ENCODE measurements at places on chromosomes 12 and 14.

GRCh38 chr14:36570065-36570464, 12.3 kb downstream of the NKX2-8 start:
- DNase-seq, result no peak

DNA sequence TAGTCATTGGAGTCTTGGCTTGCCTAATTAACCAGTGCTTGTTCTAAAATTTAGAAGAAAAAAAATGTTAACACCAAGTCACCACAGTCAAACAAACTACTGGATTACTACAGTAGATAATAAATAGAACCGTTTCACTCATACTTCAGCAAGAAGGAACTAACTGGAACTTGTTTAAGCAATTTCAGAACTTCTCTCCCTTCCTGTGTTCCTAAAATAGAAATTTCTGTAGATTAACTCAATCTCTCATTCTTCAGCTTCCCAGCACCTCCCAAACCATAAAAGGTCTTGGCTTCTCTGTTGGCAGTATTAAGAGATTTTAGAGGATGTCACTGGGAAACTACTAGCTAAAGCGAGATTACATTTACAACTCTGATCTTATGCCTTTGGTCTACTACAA, 18.6 kb downstream of the GNS start:
- no peak for DNase-seq

DNA sequence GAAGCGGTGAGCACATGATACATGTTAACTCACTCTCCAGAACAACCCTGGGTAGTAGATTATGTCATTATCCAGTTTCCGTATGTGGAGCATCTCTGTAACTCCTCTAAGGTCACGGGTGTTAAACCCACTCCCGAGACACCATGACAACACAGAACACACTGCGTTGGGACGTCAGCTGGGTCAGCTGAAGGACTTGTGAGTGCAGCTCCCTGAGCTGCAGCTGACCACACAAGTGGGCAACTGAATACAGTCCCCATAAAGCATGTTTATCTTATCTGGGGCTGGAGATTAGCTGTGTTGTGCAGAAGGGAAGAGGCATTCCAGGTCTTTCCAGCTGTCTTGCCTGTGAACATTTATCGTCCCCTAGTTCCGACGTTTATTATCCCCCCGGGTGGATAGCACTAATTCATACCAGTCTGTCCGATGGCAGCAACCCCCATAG, 211.5 kb downstream of the CHST11 start:
- no peak for DNase-seq

DNA sequence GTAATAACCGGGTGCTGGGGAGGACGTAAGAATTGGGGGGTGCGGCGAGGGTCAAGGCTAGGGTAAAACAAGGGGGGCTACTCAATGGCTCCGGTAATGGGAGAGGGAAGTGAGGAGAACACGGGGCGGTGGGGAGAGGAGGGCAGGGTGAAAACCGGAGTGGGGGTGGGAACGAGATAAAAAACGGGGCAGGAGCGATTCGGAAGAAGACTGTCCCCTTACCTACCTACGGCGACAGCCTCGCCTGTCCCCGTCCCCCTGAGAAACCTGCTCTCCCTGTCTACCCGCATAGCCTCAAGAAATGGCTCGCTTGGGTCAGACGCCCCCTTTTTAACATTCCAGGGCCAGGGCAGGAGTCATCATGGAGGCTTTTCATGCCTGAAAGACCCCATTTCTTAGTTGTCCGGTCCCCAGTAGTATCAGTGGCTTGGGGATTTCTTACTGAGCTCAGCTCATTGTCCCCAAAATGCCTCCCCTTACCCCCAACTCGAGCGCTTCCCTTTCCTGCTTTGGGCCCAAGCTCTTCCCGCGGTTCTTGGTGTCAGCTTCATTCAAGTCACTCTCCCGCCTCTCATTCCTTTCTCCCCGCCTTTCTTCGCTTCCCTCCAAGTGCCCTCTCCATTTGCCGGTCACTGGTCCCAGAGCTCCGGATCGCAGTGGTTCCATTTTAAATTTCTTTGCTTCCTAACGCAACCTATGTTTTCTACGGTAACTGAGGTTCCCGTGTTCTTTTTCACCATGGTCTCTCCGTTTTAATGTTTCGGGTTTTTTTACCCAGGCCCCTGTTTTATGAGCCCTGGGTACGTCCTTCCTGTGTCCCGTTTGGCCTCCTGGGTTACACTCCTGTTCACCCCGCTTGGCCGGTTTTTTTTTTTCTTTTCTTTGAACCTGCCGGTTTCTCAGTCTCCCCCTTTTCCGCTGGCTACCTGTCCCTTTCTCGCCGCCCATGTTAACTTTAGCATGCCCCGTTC, 1.2 kb upstream of the WSB2 start:
- peak; percentile 86 for DNase-seq
